CD4-positive, alpha-beta memory T cell (primary cell): ENCODE measurements at places on chromosomes 16 and 17.
A peak's percentile ranks its signal among the peaks of the same experiment; 100 is the strongest.

- no peak for DNase-seq
These were observed 35.0 kb downstream of the STAT5A start for GRCh38 chr17:42323268-42323773.

- no peak for DNase-seq
These were observed 28.7 kb downstream of the CDK5RAP3 start for GRCh38 chr17:47999582-47999981.

- DNase-seq: no peak
These were observed 195.2 kb upstream of the KIF2B start for GRCh38 chr17:53627511-53627910.

GRCh38 chr17:7688808-7689316 is 585 bp downstream of the WRAP53 start:
- DNase-seq: no peak

GRCh38 chr16:89944773-89945172 is 3.8 kb upstream of the DEF8 start:
- no peak for DNase-seq

DNA sequence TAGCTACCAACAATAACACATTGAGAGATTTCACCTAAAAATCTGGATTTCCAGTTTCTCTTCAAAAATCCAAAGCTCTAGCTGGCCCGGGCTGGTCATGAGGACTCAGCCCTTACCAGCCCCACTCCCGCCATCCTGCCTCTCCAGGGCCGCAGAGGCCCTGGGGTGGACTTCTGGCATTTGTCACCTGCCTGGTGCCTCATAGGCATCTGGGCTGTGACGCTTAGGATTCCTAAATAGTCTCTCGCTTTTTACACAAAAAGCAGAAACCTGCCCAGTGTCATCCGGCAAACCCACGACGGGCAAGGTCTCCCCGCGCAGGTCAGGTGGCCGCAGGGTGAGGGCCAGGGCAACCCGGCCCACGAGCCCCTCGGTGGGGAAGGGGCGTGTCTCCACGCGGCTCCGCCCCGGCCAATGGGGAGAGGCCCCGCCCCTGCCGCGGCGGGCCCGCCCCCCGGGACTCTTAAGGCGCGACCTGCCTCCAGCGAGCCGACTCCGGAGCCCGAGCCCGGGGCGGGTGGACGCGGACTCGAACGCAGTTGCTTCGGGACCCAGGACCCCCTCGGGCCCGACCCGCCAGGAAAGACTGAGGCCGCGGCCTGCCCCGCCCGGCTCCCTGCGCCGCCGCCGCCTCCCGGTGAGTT is at the start of gene VASN:
TSS of gene VASN (plus strand) at position 492 of the 644 bp plus-strand sequence. CDS start 9,030 bp downstream, outside the sequence.
- peak; percentile 76 for DNase-seq

- DNase-seq: no peak
These were observed 6.7 kb downstream of the SMIM5 start for GRCh38 chr17:75639771-75640555.

- DNase-seq: no peak
These were observed 1.4 kb upstream of the SP6 start for GRCh38 chr17:47852113-47852949.

DNA sequence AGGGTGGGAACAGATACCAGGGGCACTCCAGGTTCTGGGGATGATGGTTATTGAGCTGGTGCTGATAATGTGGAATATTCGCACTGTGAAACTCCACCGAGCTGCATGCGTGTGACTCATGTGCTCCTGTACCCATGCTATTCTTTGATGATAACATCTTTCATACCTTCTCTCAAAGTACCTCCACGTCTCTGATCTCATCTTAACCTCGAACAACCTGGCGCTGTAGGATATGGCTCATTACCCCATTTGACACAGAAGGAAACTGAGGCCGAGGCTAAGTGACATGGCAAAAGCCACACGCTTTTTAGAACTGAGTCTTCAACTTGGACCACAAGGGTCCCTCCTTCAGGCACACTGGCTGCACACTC is 30.2 kb upstream of the MRPS23 start:
- DNase-seq: peak; percentile 61

DNA sequence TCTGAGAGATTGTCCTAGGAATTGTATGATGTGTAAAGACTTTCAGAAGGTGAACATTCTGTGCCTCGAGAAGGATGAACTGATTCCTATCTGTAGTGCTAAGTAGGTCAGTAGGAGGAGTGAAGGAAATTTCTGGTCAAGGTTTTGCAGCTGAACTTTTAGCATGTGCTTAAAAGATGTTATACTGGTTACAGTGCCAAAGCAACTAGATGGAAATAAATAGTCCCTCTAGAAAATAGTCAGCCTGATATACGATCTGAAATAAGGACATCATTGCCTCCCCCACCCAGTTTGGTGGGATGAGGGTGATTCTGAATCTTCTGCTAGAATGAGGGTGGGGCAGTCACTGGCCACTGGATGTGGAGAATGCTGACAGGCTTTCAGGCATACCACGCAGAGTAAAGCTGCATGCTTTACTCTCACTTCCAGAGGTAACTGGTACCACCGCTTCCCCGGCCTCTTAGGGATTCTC is 57.2 kb upstream of the VPS4A start:
- peak; percentile 23 for DNase-seq

DNA sequence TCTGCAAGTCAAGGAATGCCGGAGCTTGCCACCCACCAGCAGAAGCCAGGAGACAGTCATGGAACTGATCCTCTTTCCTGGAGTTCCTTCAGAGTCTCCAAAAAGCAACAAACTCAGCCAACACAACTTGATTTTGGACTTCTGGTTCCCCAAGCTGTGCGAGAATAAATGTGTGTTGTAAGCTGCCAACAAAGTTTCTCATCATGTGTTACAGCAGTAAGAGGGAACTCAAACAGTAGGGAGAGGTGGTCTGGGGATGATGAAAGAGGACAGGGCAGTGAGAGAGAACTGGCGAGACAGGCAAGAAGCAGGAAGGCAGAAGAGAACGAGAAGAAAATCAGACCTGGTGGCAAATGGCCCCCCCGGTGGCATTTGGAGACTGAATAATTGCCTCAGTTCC is 204.9 kb downstream of the MAF start:
- no peak for DNase-seq

DNA sequence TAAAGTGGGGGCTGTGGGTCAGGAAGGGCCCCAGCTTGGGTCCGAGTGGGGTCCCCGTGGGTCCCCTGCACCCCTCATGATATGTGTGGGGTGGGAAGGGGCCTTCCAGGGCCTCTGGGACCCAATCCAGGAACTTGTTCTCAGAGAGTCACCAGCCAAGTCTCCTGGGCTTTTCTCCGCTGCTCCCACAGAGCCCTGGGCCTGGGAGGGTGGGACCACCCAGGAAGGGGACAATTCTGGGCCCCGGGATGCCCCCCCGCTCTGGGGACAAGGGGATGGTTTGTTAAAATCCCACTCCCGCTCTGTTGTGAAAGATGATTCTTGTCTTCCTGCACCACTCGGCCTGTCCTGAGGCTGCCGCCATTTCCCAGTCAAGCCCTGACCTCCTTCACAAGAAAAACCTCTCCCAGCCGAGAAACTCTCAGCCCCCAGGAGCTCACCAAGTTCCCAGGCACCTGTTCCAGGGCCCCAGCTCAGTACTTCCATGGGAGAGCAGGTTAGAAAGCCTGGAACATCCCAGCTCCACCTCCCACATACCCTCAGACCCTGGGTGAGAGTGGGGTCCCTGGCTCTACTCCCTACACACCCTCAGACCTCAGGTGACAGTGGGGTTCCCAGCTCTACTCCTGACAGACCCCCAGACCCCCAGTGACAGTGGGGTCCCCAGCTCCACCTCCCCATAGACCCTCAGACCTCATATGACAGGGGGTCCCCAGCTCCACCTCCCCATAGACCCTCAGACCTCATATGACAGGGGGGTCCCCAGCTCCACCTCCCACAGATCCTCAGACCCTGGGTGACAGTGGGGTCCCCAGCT is 75.1 kb downstream of the METRNL start:
- DNase-seq: no peak

DNA sequence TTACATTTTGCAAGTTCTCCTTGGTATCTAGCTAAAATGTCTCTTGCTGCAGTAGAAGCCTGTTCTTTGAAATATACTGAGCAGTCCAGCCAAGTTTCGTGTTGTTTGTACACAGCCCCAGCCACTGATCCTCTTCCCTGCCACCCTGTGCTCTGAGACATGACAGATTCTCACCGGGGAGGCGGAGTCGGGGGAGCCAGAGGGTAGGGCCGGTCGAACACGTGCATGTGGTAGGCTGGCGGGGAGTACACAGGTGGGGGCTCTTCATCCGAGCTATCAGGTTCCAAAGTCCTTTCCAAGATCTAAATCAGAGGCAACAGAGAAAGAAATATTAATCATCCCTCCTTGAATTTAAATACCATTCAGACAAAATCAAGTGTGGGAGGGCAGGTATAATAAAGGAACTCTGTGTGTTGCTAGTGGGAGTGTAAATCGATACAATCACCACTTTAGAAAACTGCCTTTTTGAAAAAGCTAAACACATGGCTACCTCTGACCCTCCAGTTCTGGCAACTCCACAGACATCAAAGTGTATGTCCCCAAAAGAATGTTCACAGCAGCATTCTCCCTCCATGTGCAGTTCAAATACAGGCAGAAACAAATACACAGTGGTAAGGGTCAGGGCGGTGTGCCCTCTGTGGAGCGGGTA is 29.7 kb upstream of the MRPS23 start:
- DNase-seq: no peak
